Activated naive CD4-positive, alpha-beta T cell treated with anti-CD3 and anti-CD28 coated beads, Interleukin-2, amount 50 U/mL, for 16 hours (primary cell): ENCODE measurements at places on chromosomes 13 and 19.
A peak's percentile ranks its signal among the peaks of the same experiment; 100 is the strongest.

DNA sequence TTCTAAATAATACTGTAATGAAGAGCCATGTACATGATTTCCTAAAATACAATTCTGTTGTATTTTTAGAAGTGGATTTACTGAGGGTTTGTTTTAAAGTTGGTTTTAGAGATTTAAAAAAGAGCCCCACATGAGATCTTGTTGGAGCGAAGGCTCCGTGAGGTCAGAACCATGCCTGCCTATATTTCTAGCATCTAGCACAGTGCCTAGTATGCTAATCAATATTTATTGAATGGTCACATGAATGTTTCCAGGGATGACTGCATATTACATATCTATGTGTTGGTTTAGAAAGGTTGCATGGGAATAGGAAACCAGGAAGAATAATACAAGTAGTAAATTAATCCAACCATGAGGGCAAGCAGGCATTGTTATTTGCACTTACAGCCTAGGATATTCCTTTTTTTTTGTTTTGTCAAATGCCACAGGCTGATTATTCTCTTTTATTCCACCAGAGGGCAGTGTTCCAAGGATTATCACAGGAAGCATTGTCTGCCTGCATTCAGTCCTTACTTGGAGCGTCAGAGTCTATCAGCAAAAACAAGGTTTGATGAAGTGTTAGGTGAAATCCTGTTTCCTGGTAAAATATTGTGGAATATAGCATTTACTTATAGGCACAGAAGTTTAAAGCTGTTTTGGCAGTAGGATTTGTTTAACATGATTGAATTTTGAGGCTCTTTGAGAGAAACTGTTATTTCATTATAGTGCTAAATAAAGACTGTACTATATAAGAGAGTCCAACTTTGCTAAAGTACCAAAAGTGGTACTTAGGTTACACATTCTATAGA lies 46.8 kb downstream of the COG3 start:
- no peak for DNase-seq

DNA sequence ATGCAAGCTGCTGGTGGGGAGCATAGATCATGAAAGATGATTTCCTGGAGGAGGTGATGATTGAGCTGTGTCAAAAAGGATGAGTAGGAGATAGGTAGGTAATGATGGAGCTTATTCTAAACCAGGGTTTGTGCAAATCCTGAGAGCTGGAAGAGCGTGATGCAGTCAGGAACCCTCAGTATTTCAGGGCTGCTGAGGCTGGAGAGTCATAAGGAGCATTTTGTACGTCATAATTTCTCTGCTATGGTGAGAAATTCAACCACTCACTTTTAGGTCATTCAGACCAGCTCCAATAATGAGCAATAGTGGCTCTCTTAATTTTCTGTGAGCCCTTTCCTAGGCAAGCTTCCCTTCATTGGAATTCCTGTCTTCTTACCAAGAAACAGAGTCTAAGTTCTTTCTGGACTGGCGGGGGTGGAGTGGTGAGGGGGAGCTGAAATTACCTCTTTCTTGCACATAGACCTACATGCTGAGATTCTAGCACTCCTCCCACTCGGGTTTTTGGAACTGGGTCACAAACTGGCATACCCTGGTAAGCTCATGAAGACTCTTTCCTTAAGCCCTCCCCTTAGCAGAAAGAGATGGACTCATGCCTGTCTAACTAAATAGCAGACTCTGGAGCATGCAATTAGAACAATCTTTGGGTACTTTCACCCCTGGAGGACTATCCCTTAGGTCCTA lies 62.2 kb upstream of the MYCBP2 start:
- no peak for DNase-seq

DNA sequence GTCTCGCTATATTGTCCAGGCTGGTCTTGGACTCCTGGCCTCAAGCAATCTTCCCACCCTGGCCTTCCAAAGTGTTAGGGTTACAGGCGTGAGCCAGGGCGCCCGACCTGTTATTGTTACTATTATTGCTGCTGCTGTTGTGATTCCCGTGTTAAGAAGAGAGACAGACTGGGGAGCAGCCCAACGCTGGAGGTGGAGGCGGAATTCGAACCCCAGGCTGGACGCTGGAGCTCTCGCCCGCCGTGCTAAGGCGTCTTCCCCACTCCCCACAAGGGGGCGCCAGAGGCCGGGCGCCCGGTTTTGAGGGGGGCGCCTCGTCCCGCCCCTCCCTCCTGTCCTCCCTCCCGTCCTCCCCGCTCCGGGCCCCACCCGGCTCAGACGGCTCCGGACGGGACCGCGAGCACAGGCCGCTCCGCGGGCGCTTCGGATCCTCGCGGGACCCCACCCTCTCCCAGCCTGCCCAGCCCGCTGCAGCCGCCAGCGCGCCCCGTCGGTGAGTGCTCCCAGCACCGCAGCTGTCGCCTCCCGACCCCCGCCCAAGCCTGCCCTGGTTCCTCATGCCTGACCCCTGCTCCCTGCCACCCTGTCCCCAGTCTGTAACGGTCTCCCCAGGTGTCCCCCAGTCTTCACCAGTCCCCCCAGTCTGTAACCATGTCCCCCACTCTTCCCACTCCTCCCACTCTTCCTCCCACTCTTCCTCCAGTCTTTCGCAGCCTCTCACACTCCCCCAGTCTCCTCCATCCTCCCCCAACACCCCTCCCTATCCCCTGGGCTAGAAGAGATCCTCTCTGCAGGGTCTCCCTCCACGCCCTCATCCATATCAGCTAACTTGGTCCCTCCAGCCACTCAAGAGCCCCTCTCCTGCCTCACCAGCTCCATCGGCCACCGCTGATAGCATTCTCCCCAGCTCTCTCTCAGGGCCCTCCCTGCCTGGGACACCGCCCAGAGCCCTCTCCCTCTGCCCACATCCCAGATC lies at the start of gene EHD2:
TSS of gene EHD2 (plus strand) at position 377 of the 976 bp plus-strand sequence. CDS start 3,191 bp downstream, outside the sequence.
- DNase-seq = peak; percentile 51

DNA sequence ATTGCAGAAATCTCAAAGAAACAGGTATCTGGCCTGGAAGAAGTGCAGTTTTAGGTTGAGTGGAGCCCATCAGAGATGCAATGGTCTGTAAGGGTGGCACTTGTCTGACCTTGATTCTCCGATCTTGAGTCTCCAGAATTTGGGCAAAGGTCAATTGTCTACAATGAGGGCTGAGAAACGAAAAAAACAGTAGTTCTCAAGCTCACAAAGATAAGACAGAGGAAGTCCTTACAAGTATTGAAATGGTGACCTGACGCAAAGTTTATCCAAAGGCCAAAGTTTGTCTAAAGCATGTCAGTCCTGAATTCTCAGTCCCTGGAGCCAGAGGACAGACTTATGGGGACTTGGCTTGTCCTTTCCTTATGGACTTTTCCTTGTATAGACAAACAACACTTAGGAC lies 40.3 kb downstream of the CYSLTR2 start:
- no peak for DNase-seq

DNA sequence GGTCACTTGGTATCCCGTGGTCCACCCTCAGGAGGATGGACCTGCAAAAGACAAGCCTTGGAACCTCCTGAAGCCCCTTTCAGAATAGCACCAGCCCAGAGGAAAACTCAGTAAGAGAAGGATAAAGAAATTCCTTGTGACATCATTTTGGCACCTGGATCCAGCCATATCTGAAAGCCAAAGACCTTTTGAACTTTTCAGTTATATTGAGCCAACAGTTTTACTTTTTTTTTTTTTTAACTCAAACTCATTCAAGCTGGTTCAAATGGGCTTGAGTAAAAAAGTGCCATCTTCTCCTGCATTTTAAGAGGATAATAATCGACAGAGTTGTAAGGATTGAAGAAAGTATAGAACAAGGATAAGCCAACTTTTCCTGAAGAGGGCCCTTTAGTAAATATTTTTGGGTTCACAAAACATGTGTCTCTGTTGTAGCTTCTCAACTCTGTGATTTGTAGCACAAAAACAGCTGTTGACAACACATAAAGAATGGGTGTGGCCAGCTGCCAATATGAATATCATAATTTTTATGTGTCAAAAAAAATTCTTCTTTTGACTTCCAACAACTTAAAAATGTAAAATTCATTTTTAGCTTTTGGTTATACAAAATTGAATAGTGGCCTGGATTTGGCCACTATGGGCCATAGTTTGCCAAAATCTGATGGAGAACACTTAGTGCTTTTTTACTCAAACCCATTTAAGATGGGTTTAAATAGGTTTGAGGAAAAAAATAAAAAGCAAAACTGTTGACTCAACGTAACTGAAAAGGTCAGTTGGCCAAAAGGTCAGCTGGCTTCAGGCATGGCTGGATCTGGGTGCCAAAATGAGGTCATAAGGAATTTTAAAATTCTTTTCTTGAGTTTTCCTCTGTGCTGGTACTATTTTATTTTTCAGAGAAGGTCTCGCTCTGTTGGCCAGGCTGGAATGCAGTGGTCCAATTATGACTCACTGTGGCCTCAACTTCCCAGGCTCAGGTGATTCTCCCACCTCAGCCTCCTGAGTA lies 50.7 kb downstream of the ACSBG2 start:
- DNase-seq = no peak

GRCh38 chr13:91292630-91293221 lies 54.8 kb upstream of the MIR17HG start:
- no peak for DNase-seq

DNA sequence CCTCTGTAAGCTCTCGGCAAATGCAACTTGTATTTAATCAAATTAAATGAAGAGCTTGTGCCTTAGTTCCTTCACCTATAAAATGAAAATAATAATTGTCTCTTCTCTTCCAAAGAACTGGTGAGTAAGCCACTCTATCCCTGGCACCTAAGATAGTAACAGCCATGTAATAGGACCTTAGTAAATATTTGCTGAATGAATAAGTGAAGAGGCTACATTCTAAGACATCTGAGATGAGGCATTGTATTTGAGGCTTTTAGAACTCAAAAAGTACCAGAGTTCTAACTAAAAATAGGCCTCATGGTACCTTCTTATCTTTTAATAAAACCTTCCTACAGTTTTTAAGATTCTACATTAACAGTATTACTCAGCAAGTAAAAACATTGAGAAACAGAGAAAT lies 17.3 kb upstream of the DCLK1 start:
- no peak for DNase-seq

- DNase-seq = no peak
These were observed 1.6 kb upstream of the EBI3 start for GRCh38 chr19:4227771-4228170.

GRCh38 chr13:105377452-105377851 lies 1158.0 kb downstream of the EFNB2 start:
- DNase-seq = no peak

- DNase-seq = peak; percentile 62
These were observed at the start of gene DPF1 for GRCh38 chr19:38224014-38224862. TSS of gene DPF1 (minus strand) at chr19:38224222. CDS start at chr19:38224142, 80 bp downstream.

- DNase-seq = no peak
These were observed 787.7 kb downstream of the UQCRFS1 start for GRCh38 chr19:28425046-28425931.

DNA sequence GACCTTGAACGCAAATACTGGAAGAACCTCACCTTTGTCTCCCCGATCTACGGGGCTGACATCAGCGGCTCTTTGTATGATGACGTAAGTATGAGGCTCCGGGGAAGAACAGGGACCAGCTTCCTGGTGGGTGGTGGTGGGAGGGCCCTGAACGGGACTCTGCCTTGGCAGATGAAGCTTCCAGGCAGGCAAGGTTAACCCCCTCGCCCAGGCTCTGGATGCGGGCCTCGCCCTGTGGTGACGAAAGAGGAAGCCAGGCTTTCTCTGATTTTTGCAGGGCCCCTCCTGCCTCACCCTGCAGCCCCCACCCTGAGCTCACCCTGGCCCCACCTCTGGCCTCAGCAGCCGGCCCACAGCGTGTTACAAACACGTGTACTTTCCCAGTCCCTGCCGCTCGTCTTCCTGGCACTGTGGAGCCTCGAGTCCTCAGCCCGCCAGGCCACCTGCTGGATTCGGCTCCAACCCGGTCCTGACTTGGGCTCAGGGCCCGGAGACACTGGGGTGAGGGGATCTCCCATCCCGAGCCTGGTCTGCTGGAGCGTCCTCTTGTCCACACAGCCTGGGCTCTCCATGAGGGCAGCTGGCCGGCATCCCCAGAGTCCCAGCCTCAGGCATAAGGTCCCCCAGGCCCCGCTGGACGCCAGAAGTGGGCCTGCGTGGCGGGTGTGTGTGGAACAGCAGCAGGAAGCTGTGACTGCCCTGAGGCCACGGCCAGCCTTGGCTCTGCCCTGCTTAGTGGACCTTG lies 72.4 kb downstream of the KDM4B start:
- no peak for DNase-seq

- DNase-seq = no peak
These were observed 388.3 kb downstream of the COG6 start for GRCh38 chr13:40043764-40044163.

DNA sequence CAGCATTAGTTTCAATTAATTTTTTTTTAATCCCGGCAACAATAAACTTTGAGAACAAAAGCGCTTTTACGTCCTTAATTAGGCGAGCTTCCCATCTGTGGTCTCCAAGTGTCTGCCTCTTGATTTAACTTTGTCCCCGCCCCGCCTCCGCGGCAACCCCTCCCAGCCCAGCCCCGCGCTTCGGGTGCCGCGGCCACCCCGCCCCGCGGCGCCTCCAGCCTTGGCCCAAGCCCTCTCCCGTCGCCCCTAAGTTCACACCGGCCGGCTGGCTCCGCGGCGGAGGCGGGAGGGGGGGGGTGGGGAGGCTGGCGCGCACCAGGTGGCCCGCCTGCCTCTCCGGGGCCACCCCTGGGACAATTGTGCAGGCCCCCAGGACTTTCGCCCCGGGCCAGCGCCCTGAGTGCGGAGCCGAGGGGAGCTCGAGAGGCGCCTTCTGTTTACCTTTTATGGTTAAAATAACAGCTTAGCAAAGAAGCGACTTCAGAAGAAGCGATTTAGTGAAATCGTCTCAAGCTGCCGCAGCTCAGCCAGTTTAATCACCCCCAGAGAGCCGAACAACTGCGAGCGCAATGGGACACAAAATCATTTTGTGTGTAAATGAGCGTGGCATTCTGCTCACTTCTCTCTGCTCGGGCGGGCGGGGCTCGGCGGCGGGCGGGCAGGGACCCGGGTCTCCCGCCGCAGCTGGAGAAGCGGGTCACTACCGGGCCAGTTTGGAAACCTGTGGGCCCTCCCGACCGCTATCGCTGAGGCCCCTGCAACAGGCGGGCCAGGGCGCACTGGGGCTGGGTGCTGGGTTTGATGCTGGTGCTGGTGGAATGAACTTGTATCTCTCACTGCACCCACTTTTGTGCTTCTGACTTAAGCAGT lies 1.4 kb downstream of the KCTD15 start:
- DNase-seq = no peak

GRCh38 chr13:49353908-49354307 lies 90.0 kb downstream of the CAB39L start:
- no peak for DNase-seq

DNA sequence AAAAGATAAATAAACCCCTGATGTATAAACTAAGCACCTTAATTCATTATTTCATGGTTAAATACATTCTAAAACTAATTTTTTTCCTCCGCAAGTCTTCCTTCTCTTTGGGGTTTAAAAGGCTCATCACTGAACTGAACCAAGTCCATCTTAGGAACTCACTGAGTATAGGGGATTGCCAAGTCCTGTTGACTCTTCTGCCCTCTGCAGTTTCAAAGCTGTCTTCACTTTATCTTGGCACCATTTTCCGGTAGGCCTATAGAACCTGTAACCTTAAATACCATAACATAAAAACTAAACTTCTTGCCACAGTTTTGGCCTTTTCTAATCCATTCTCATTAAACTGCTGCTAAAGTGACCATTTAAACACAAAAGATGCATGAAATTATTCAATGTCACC lies 66.5 kb upstream of the USPL1 start:
- DNase-seq = no peak

GRCh38 chr19:5035105-5035761 lies 66.3 kb downstream of the KDM4B start:
- no peak for DNase-seq

GRCh38 chr13:112588490-112589297 lies 741 bp upstream of the TUBGCP3 start:
- DNase-seq = no peak

GRCh38 chr13:113996912-113997745 lies 23.3 kb upstream of the C13orf46 start:
- no peak for DNase-seq
